ENCODE measurements at places on chromosomes 1 and 21.

DNA sequence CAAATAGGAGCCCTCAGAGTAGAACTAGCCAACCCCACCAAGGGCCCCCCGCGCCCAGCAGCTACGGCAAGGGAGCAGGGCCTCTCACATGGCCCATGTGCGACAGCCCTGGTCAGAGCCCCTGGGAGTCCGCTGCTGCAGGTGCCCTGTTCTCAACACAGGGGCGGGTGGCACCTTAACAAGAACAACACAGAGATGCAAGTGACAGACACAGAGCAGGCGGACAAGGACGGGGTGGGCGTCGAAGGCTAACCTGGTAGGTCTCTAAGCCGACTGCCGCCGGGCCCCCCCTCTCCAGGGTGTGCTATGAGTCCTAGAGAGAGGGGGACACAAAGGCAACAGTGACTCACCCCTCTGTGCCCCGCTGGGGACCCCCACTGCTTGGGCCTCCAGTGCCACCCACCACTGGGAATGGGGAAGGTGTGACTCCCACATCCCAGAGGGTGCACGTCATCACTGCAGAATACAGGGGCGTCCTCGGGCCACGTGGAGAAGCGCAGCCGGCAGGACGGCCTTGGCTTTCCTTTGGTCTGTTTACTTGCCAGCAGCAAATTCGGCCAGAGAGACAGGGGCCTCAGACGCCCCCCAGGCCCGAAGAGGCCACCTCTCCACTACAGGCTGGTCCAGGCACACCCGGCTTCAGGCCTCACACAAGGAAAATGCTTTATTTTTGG, 44.8 kb downstream of the PRDM15 start:
- no peak for DNase-seq

DNA sequence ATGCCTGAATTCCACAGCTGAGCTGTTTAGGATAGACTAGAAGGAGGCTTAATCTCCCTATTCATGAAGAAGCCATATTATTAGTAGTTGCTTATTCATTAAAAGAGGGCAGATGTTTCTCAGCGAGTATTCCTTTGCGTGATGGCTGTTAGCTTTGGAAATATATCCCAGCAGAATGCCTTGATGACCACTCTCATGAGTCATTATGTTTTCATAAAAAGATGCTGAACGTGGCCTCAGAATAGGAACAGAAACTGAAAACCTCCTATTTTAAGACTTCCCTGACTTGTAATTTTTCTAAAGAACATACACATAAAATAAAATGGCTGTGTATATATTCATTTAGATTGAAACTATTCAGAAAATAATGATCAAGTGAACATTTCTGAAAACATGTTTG, 9.6 kb upstream of the PLA2G4A start:
- DNase-seq: no peak

GRCh38 chr1:48596046-48596445, 124.0 kb upstream of the SPATA6 start:
- DNase-seq: no peak

GRCh38 chr1:53367503-53368313, 39.8 kb upstream of the LRP8 start:
- peak; percentile 62 for DNase-seq

- no peak for DNase-seq
These were observed 25.6 kb downstream of the ZYG11B start for GRCh38 chr1:52751589-52752483.

- DNase-seq: peak; percentile 39
These were observed 41.6 kb downstream of the NUAK2 start for GRCh38 chr1:205279986-205280385.

DNA sequence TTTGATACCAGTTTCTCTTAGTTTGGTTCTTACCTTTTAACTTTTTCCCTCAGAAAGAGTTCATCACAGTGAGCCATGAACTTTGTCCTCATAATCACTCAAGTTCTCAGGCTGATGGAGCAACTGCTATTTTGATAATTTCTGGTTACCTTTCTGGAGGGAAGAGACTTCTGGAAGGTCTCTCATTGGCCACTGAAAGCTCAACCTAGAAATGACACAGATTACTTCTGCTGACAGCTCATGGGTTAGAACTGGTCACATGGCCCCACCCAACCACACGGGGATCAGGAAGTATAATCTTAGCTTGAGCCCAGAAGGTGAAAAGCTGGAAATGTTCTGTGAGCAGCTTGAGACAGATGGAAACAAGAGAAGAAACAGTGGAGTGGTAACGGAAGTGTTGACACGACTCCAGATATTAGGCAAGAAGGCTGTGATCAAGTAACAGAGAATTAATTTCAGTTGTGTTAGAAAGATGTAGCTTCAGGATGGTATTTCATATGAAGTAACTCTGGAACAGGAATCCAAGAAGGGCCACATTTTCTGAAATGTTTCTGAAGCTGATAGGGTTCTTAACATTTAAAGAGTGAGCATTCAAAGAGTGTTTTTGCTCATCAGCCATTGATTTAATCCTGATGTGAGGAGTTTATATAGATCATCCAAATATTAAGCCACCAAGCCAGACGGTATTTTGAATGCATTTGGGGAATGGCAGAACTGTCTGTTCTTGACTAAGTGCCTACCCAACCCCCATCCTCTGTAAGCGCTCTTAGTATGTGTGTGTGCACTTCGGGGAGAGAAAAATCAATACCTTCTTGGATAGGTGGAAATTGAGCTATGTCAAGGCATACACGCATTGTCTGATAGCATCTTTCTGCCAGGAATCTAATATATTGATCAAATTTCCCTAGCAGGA, 21.9 kb upstream of the XPR1 start:
- DNase-seq: no peak

All from CD4-positive, alpha-beta T cell treated with Interleukin-17A for 4 hours (primary cell).